ENCODE measurements at places on chromosomes 2 and 18. TPM values are rescaled to one million over a fixed set of nuclear protein-coding genes. Genes with fewer than 3 reads are reported as not detected.

DNA sequence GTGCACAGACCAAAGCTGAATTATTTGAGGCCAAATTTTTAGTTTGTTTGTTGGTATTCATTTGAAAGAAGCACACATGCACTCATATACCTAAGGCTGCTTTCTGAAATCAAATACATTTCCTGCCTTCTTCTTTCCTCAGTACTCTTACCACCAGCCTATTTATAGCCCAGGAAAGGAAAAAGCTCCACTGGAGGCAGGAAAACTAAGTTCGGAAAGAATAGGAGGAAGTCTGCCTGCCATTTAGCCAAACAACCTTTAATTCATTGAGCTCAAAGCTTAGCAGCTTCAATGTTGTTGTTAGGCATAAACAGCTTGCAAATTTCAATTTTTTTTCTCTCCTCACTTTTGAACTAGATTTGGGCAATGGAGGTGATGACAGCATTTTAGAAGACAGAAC is 40.4 kb upstream of the RASGRP3 start:
- DNase-seq, result no peak
- no peaks in the 10 kb centered on the region for H3K4me1 ChIP-seq
- H3K4me3 ChIP-seq, result no peak overlapping the region
- no peak overlapping the region for H3K27ac ChIP-seq
- H3K27me3 ChIP-seq, result no peaks in the 10 kb centered on the region

Gene SLC9A4
- polyA plus RNA-seq, result not detected

- no peaks in the 10 kb centered on the region for H3K4me1 ChIP-seq
- H3K27ac ChIP-seq, result no peak overlapping the region
- no peaks in the 10 kb centered on the region for H3K36me3 ChIP-seq
- peak; percentile 39 for DNase-seq
- H3K4me3 ChIP-seq, result no peak overlapping the region
- H3K27me3 ChIP-seq, result no peaks in the 10 kb centered on the region
These were observed 2.9 kb upstream of the EPB41L3 start for GRCh38 chr18:5546660-5547059.

GRCh38 chr2:181126311-181126868 is 146.0 kb downstream of the UBE2E3 start:
- H3K27ac ChIP-seq, result no peak overlapping the region
- H3K27me3 ChIP-seq, result no peaks in the 10 kb centered on the region
- H3K36me3 ChIP-seq, result no peaks in the 10 kb centered on the region
- no peak for DNase-seq
- no peak overlapping the region for H3K4me3 ChIP-seq

GRCh38 chr2:227464361-227464760 is 7.6 kb upstream of the AGFG1 start:
- peaks cover 53% of the 10 kb centered on the region for H3K4me1 ChIP-seq
- H3K36me3 ChIP-seq, result no peaks in the 10 kb centered on the region
- no peaks in the 10 kb centered on the region for H3K27me3 ChIP-seq
- H3K27ac ChIP-seq, result peak overlapping the region; percentile 2
- DNase-seq, result no peak

Gene DSG1
- polyA plus RNA-seq, result 0.03 TPM

DNA sequence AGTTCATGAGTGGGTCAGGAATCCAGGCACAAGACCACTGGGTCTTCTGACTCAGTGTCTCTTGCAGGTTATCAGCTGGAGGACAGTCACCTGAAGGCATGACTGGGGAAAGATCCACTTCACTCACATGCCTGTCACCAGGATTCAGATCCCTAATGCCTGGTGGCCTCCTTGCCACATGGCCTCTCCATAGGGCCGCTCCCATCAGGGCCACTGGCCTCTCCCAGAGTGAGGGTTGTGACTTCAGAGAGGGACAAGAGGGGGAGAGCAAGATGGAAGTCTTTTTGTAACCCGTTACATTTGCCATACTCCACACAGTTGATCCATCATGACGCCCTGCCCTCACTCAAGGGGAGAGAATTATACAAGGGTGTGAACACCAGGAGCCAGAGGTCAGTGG is 13.0 kb upstream of the OTOS start:
- no peak overlapping the region for H3K4me3 ChIP-seq
- DNase-seq, result no peak

Gene AKAIN1
- polyA plus RNA-seq, result not detected

GRCh38 chr2:120419073-120419472 is 73.1 kb downstream of the INHBB start:
- DNase-seq, result no peak
- H3K27me3 ChIP-seq, result peaks cover 19% of the 10 kb centered on the region
- H3K27ac ChIP-seq, result no peak overlapping the region
- H3K4me1 ChIP-seq, result no peaks in the 10 kb centered on the region
- H3K4me3 ChIP-seq, result no peak overlapping the region
- no peaks in the 10 kb centered on the region for H3K36me3 ChIP-seq

Gene IL1RN
- 69.8 TPM for polyA plus RNA-seq

Gene GREB1
- not detected for polyA plus RNA-seq

DNA sequence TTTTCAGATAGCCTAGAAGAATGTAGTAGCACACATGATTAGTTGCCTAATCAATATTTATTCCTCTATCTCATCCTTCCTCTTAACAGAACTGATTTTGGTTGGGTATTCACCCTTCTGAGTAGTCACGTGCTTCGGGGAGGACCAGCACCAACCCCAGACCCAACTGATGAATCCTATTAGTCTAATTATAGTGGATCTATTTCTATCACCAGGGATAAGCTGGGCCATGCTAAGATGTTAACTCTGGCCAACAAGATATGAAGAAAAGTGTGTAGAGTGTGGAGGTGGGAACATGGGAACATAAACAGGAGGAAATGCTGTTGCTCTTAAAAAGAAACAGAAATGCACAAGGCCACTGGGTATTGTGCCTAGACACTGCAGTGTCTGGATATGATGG is 119.9 kb downstream of the THADA start:
- no peak overlapping the region for H3K27ac ChIP-seq
- H3K4me3 ChIP-seq, result no peak overlapping the region
- no peaks in the 10 kb centered on the region for H3K27me3 ChIP-seq
- DNase-seq, result no peak

DNA sequence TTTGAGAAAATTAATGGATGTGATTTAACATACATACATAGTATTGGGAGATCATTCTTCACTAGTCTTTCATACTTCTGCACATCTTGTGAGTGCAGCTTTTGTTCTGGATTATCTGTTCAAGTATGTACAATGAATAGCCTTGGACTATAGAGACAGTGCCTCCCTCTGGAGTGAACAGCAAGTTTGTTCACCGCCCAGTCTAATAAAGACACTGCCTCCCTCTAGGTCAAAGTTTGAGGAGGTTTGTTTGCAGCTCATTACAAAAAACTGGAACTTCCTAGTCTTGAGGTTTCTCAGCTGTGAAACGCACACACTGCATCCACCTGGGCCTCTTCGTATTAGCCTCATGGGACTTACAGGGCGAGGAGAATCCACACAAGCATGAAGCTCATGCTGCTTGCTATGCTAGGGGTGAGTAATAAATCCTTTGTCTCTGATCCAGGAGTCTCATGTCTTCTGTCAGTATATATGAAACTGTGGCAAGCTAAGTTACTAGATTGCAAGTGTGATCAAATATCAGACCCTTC is 26.0 kb upstream of the LAPTM4A start:
- no peak for DNase-seq
- no peaks in the 10 kb centered on the region for H3K4me1 ChIP-seq
- no peak overlapping the region for H3K4me3 ChIP-seq
- H3K27me3 ChIP-seq, result no peaks in the 10 kb centered on the region
- H3K36me3 ChIP-seq, result no peaks in the 10 kb centered on the region

GRCh38 chr2:95709831-95710230 is 118.0 kb downstream of the TRIM43 start:
- H3K4me3 ChIP-seq, result no peak overlapping the region
- no peak for DNase-seq
- no peak overlapping the region for H3K27ac ChIP-seq
- H3K27me3 ChIP-seq, result no peaks in the 10 kb centered on the region
- H3K36me3 ChIP-seq, result no peaks in the 10 kb centered on the region
- H3K4me1 ChIP-seq, result peaks cover 13% of the 10 kb centered on the region

- no peaks in the 10 kb centered on the region for H3K27me3 ChIP-seq
- H3K36me3 ChIP-seq, result no peaks in the 10 kb centered on the region
- no peak for DNase-seq
- no peak overlapping the region for H3K27ac ChIP-seq
- H3K4me3 ChIP-seq, result no peak overlapping the region
These were observed 1040.7 kb upstream of the SLC39A10 start for GRCh38 chr2:194616334-194616733.

Gene HOXD12
- polyA plus RNA-seq, result not detected

Gene CFAP210
- polyA plus RNA-seq, result not detected

GRCh38 chr2:170679607-170680079 is 35.5 kb upstream of the SP5 start:
- H3K36me3 ChIP-seq, result no peaks in the 10 kb centered on the region
- H3K27me3 ChIP-seq, result no peaks in the 10 kb centered on the region
- H3K4me3 ChIP-seq, result no peak overlapping the region

DNA sequence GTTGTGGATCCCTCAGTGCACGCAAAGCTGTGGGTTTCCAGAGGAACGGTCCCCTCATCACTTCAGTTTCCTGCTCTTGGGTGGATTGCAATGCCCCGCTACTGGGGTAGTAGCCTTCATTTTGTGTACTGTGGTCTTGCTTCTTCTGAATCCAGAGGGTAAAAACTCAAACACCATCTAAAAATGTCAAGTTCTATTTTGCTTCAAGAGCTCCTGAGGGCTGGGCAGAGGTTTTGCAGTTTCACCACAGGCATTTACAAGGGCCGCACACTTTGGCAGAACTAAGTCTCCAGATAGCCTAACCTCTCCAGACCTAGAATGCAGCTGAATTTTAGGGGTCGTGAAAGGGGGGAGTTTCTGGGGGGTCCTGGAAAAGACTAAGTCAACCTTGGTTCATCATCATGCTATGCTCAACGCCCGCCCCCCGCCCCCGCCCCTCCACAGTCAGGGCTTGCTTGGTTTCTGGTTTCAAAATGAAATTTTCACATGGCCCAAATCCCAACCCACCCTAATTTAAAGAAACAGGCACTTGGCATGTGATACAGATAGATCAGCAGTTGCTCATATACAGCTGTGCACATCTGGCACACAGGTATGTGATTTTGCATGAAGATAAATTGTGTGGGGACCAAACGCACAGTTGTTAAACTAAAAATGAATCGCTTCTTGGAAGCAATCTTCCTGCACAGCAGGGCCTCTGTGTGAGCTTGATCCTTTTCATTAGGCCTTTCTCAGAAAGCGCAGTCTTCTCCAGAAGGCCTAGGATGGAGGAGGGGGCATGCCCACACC is 329.6 kb downstream of the OSR1 start:
- no peaks in the 10 kb centered on the region for H3K27me3 ChIP-seq
- H3K4me3 ChIP-seq, result no peak overlapping the region
- H3K4me1 ChIP-seq, result no peaks in the 10 kb centered on the region
- H3K27ac ChIP-seq, result no peak overlapping the region
- no peak for DNase-seq

DNA sequence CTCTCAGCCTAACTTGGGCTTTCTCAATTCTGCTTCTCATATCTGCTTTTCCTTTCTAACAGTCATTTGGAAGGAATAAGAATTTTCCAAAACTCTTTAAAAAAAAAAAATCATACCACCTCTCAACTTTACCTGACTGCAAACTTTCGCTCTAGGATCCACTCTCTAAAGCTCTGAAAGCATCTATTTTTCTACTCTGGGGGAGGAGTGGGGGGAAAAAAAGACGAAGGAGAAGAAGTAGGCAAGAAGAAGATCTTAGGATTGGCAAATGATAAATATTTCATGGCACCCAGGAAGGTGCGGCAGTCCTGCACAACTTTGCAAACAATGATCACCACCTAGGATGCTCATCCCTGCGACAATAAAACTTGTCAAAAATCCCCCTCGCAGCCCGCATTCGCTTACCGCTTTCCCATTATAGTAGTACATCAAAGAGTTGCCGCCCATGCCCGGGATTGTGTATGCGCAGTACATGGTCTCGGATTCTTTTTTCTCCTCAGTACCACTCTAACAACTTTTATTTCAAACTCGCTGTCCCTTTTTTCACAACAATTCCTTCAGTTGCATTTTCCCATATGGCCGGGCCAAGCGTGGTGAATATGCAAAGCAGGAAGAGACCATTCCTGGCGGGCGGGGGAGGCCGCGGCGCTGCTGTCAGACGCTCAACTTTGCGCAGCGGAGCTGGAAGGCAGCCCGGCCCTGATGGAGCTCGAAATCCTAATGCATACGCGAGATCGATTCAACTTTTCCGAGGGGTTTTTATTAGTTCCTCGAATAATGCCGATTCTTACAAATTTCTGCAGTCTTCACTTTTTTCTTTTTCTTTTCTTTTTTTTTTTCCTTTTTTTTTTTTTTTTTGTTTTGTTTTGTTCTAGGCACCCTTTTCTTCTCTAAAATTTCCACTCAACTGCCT is 266.5 kb downstream of the TCF4 start:
- H3K4me3 ChIP-seq, result peak overlapping the region; percentile 46
- H3K27me3 ChIP-seq, result peaks cover 23% of the 10 kb centered on the region
- DNase-seq, result peak; percentile 81
- no peak overlapping the region for H3K27ac ChIP-seq

- H3K4me3 ChIP-seq, result no peak overlapping the region
- H3K4me1 ChIP-seq, result no peaks in the 10 kb centered on the region
- no peak overlapping the region for H3K27ac ChIP-seq
- peaks cover 80% of the 10 kb centered on the region for H3K36me3 ChIP-seq
These were observed 15.2 kb downstream of the RAMP1 start for GRCh38 chr2:237874585-237875161.

Gene REG1B
- 24.3 TPM for polyA plus RNA-seq

Gene PTPRM
- 29.5 TPM for polyA plus RNA-seq

All from small intestine (tissue), 16 donors.